Hindlimb muscle (tissue), 1 donor: ENCODE measurements at places on chromosomes 1 and 21. TPM values are rescaled to one million over a fixed set of nuclear protein-coding genes. Genes with fewer than 3 reads are reported as not detected.

Gene KLHDC9
- polyA plus RNA-seq = 0.86 TPM

Gene SYTL1
- polyA plus RNA-seq = 1.5 TPM

Gene COL6A2
- polyA plus RNA-seq = 584 TPM

Gene TM2D1
- polyA plus RNA-seq = 43.6 TPM

Gene HSD3B2
- polyA plus RNA-seq = not detected

Gene RCSD1
- 60.8 TPM for polyA plus RNA-seq

Gene VSIG8
- polyA plus RNA-seq = not detected

Gene RAB42
- polyA plus RNA-seq = 7.0 TPM

Gene KPNA6
- polyA plus RNA-seq = 25.6 TPM
